ENCODE measurements at places on chromosomes 2 and 18.

DNA sequence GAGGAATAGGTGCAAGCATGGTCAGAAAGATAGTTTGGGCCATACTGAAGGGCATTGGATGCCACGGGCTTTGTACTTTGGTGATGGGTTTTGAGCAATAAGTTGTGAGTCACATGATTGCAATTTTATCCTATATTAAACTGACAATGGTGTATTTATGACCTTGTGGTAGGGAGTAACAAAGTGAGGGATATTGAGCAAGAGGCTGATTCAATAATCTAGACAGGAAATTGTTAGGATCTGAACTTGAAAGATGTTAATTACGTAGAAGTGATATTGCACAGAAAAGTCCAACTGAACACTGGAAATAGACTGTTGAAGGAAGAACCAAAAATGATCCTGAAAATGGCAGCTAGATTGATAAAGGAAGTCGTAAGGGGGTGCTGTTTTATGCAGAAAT, 46.6 kb upstream of the TCF4 start:
- no peak for DNase-seq

DNA sequence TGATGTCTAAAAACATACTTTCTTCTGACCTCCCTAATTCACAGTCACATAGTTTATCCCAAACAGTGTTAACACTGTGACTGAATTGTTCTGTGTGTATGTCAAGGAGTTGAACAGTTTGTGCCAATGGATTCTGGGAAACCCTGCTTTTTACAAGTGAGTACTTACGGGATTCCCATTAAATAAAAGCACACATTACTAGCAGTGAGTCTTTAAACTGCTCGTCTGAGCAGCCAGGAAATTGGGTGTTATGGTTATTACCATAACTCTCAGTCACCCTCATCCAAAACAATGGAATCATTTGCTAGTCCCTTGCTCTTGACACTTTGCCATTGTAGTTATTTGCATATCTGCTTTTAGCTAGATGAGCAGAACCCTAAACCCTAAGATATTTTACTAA, 209.1 kb downstream of the ZNF385B start:
- DNase-seq = no peak

DNA sequence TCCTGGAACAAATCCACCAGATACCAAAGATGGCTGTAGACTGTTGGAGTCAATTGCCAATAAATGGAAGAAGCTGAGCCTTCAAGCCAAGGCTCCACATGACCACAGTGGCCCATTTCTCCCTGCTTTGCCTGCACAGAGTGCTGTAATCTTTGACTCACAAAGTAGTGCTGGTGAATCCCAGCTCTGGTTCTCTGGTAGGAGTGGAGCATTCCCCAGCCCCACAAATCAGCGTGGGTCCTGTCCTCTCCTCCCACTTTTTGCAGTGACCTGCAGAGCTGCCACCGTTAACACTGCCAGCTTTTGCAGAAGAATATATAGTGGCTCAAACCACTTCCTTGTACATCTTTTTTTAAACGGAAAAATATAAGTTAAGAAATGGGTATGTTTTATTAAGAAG, 93.9 kb downstream of the MGAT5 start:
- no peak for DNase-seq

GRCh38 chr18:43662657-43663056, 385.4 kb upstream of the SYT4 start:
- no peak for DNase-seq

- DNase-seq = no peak
Measured at GRCh38 chr2:171811245-171811628, 82.8 kb downstream of the SLC25A12 start.

- DNase-seq = no peak
Measured at GRCh38 chr18:32930695-32931301, 158.0 kb upstream of the KLHL14 start.

- DNase-seq = no peak
Measured at GRCh38 chr18:44693030-44693784, 12.5 kb downstream of the SETBP1 start.

- DNase-seq = no peak
Measured at GRCh38 chr2:113716291-113716690, 40.2 kb downstream of the SLC35F5 start.

DNA sequence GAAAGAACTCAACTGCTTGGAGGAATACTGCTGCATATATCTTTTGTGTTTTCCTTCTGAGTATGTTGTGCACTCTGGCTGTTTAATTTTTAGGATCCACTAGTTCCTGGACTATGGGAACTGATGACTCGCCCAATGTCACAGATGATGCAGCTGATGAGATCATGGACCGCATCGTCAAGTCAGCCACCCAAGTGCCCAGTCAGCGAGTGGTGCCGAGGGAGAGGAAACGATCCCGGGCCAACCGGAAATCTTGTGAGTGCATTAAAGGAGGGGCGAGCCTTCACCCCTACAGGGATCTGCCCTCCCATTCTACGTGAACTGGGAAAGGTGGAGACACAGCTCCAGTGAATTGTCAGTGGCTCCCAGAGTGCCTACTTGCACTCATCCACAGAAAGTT, 59.6 kb downstream of the TPGS2 start:
- DNase-seq = no peak

DNA sequence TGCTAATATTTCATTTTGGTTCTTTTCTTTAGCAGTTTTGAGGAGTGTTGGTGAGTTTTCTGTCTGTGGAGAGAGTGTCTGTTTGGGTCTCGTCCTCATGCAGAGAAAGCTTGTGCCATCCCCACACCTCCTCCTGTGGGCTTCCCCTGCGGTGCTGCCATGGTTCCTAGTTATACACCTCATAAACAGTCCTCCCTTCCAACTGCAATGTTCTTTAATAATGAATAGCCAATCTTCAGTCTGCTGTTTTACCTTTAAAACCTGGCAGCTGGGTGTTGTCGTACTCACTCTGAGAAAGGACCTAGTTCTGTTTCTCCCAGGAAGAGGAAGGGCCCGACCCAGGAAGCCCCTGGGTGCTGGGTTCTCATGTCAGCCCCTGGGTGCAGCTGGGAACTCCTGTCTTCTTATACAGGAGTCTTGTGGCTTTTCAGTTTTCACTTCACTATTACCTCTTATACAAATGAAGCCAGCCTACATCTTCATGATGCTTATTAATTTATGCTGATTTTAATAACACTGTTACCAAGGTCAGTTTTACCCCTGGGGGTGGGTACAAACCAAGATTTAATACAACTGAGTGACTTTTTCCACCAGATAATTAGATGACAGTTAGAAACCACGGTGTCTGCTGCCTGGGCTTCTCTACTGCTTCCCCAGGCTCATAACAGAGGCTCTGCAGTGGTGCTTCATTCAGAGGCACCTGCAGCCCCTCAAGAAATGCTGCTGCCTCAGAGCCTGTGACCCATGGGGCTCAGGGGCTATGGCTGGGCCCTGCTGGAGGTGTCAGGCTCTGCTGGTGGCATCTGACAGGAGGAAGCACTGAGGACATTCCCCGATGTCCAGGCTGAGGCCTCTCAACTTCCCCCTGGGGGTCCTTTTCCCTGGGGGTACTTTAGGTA, 59.1 kb downstream of the COA5 start:
- DNase-seq = no peak

DNA sequence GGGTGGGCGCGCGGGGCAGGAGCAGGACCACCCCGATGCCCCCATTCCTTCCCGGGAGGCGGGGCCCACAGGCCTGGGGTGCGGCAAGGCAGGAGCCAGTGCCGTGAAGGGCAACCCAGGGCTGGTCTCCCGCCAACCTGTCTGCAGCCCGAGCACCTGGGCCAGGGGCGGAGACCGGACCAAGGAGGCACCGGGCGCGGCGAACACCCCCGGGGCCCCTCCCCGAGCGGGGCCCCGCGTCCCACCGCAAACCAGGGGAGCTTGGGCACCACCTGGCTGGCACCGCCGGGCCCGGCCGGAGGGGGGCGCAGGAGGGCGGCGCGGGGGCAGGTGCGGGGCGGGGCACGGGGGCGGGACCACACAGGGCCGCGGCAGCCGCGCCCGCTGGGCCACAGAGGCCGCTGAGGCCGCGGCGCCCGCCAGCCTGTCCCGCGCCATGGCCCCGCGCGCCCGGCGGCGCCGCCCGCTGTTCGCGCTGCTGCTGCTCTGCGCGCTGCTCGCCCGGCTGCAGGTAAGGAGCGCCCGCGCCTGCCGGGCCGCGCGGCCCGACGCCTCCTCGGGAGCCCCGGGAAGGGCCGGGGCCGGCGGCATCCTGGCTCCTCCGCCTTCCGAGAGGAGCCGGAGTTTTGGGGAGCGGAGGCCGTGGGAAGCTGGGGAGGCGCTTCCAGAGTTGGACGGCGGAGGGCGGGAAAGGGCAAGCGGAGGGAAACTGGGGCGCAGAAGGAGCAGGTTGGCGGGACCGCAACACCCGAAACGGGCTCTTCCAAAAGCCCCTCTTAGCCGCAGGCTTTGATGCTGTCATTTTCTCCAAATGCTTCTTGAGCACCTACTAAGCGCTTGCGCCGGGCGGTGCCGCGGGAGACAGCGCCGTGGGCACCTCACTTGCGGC, at the start of gene TNFRSF11A:
Gene TNFRSF11A (plus strand): TSS at position 394 of the 889 bp plus-strand sequence. CDS start 43 bp downstream, at position 437.
- no peak for DNase-seq

DNA sequence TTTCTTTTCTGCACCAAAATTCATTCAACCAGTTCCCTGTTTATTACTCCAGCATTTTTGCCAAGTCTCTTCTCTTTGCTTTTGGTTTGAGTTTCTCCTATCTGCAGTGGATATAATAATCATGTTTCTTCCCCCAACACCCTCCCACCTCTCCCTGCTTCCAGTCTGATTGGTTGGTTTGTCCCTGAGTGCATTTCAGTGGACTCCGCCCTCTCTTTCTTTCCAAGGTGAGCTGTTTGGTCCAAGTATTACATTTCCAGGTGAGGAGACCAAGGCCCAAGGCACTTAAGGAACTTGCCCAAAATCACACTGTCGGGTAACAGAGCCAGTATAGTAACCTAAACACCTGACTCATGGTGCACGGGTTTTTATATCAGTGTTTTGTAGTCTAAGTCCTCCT, 17.7 kb downstream of the MRO start:
- DNase-seq = no peak

- no peak for DNase-seq
Measured at GRCh38 chr2:9655441-9656269, 24.9 kb upstream of the YWHAQ start.

DNA sequence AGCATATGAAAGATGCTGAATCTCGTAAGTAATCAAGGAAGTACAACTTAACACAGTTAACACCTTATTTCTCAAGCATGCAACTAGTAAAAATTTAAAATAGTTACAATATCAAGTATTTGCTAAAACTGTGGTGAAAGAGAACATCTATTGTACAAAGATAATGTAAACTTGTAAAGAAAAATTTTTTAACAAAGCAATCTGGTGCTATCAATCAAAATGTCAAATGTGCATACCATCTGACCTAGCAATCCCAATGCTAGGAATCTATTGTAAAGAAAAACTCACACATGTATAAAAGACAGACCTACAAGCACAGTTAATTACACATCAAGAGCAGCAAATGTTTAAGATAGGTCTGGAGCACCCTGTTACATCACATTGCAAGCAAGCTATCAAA, 90.1 kb downstream of the SLC66A3 start:
- no peak for DNase-seq

DNA sequence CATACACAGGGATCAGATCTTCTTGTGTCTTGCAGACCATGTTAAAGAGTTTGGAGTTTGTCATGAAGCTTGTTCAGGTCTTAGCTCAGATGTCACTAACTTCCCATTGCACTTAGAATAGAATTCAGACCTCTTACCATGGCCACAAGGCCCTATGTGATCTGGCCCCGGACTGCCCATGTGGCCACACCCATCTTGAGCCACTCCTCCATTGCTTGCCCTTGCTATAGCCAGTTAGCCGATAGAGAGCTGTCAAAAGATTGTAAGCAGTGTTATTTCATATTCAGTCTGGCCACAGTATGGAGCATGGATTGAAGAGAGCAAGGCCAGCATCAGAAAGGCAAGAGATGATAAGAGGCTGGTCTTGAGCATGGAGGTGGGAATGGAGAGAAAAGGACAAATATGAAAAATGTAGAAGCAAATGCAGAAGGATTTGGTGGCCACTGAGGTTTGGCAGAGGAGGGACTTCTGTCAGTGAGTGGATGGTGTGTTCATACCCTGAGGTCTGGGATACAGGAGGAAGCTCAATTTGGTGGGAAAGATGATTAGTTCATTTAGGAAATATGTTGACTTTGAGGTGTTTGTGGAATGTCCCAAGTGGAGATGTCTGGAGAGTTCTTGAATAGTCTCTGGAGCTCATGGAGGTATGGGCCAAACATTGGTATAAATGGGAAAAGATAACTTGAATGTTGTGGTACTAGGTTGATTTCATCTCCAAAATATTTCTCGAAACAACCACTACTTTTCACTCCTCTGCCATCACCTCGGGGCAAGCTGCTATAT, 10.6 kb downstream of the DGUOK start:
- no peak for DNase-seq

- peak; percentile 88 for DNase-seq
Measured at GRCh38 chr2:216371721-216372702, at the start of gene MARCHF4. Gene MARCHF4, minus strand, starts transcription at chr2:216372483. Its CDS starts 2,223 bp downstream, at chr2:216370260.

DNA sequence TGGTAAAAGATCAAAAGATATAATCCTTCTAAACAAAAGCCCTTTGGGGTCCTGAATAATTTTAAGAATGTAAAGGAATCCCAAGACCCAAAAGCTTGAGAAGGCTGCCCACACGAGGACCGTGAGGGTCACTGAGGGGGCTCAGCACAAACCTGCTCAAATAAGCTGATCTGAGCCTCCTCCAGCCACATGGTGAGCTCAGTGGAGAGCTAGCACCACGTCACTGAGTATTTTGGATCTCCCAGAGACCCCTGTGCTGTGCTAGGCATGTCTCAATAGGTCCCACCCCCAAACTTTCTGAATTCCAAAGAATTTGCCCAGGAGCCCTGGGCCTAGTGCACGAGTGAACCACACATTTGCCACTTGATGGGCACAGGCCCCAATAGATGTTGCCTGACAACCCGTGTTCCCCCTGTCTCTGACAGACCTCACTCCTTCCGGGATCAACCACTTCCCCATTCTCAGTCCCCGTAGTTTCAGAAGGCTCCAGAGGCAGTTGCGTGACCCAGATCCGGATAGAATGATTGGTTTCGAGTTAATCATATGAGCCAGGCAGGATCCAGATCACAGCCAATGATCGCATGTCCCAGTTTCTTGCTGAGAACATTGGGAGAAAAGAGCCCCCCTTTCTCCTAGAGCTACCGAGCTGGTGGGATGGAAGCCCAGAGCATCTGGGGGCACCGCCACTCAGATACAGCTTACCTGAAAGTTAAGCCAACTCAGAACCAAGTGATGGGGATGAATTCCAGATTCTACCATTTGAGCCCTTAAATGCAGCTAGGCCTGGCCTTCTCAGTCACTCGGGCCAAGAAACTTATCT, 203.8 kb downstream of the TNS1 start:
- no peak for DNase-seq

- DNase-seq = peak; percentile 34
Measured at GRCh38 chr2:241224851-241225438, 36.5 kb downstream of the ANO7 start.

DNA sequence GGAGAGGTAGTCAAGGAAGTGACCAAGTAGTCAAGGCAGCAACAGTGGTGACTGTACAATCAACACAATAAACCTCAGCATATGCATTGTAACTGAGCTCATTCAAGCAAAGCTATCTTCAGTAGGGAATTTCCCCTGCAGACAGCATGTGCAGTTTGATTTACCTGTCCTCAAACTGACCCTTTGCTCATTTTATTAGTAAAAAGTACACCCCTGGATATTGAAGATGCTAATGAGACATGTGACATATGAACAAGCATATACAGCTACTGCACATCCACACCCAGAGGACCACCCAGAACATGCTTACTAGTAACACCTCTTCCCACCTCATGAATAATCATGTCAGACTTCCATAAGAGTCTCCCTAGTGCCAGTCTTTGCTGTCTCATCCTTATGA, 15.4 kb downstream of the C2orf81 start:
- DNase-seq = no peak
